ENCODE measurements at places on chromosomes 2 and 18.

GRCh38 chr2:207514451-207514850 lies 15.3 kb upstream of the CREB1 start:
- no peak for DNase-seq

- DNase-seq, result no peak
These were observed 582 bp downstream of the RIOK3 start for GRCh38 chr18:23453680-23454058.

DNA sequence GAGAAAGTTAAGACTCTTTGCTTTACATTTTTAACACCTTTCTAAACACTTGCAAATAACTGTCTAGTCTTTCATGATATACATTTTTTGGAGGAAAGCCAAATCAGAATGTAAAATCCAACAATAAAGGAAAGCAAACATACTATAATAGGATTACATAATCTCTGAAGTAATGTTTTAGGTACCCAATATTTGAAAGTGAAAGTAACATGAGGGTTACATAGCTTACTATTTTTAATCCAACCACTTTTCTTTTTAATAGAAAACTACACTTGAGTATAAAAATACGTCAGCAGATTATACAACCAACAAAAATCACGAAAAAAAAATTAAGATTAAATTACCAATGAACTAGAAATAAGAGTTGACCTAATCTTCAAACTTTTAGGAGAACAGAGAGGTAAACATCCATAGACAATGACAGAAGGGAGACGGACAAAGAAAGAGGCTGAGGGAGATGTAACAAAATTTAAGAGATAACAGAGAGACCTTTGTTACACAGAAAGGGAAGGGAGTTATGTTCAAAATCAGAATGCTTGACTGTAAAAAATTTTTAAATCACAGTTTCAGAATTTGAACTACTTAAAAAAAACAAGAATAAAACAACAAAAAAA lies 150.0 kb downstream of the IKZF2 start:
- no peak for DNase-seq

GRCh38 chr2:118830118-118830517 lies 17.3 kb downstream of the EN1 start:
- DNase-seq, result no peak

DNA sequence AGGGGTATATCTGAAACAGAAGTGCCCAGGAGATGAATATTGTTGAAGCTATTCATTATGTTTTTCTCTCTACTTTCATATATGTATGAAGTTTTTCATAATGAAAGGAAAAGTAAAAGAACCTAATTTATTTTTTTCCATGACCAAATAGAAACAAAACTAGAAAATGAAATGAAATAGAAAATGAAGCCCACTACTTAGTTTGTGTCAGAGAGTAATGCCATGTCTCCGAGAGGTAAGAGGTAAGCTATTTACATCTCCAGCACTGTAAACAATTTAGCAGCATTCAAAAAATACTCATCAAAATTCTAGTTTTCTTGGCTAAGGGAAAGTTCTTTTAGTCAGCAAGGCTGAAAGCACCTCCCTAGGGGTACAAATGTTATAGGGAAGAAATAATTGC lies 238.6 kb downstream of the PTH2R start:
- DNase-seq, result no peak

DNA sequence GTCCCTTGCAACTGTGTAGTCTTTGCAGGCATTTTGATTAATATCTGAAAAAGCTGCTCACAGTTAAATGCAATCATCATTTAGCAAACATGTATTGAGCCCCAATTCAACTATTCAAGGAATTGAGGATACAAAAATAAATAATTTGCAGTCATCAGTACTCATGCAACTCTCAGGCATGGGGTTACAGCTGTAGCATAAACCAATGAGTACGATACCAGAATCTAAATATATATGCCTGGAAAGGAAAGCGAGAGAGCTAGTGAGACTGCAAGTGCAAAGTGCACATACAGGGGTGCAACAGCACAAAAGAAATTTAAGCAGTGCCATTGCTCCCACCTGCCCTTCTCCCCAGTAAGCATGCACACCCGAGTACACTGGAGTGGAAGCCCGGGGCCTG lies 216.4 kb downstream of the AFF3 start:
- no peak for DNase-seq

DNA sequence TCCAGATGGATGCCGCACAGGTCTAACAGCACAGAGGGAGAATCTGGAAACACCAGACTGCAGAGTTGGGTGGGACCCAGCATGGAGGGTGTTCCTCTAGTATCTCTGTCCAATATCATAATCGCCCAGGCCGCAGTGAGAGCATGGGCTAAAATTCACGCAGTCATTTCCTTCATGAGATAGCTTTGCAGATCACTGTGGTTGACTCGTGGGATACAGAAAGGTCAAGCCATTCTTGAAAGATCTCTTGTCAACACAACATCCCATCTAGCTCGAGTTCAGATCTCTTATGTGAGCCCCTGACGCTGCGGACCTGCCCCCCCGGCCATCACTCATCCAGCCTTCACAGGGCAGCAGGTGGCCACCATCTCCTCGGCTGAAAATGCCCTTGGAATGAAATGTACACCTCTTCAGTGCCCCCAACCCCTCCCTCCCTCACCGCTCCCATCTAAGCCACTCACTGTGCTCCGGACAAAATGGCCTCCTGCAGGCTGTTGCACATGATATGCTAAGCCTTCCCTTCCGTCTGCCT lies 45.9 kb downstream of the FOSL2 start:
- DNase-seq, result no peak

DNA sequence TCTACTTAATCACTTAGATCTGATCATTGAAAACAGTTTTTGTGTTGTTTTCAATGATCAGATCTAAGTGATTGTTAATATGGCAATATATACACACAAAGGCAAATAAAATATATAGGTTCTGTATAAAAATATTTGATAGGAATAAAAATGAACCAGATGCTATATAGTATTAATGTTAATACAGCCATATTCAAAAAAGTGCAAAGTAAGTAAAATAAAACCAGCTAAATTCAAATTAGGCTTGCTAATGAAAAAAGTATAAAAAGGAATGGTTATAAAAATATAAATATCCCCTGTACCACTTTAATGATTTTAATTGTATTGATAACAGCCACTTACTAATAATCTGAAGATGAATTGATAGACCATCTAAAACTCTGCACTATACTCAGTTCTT lies 38.4 kb downstream of the VPS54 start:
- no peak for DNase-seq

- DNase-seq, result no peak
These were observed 64.1 kb upstream of the EHBP1 start for GRCh38 chr2:62641410-62641843.

- DNase-seq, result no peak
These were observed 535.9 kb downstream of the XIRP2 start for GRCh38 chr2:167424221-167424620.

GRCh38 chr2:76120176-76120575 lies 409.5 kb upstream of the GCFC2 start:
- no peak for DNase-seq
